ENCODE measurements at places on chromosomes 3 and 15.

GRCh38 chr15:98547741-98548138 is 100.6 kb upstream of the IGF1R start:
- peak; percentile 30 for DNase-seq

DNA sequence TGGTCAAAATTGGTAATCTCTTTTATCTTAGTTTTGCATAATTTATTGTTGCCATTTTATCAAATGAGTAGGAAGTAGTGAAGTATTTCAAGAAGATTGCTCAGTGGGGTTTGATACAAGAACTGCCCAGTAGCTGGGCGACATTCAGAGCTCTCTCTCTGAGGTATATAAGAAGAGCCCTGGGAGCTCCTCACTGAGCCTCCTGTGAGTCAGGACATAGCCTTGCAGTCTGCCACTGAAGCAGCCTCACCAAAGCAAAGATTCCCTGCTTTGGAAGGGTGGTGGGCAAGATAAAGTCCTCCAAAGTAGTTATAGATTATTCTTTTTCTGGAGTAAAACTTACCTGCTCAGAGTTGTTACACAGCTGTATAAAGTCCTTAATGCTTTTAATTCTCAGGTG is 26.1 kb downstream of the SKIL start:
- DNase-seq = peak; percentile 77

GRCh38 chr15:74988007-74988800 is 7.2 kb upstream of the SCAMP5 start:
- DNase-seq = peak; percentile 41

- peak; percentile 50 for DNase-seq
Measured at GRCh38 chr15:66850078-66850991, 148.3 kb downstream of the SMAD6 start.

- no peak for DNase-seq
Measured at GRCh38 chr3:139529662-139530061, 9.9 kb downstream of the RBP1 start.

DNA sequence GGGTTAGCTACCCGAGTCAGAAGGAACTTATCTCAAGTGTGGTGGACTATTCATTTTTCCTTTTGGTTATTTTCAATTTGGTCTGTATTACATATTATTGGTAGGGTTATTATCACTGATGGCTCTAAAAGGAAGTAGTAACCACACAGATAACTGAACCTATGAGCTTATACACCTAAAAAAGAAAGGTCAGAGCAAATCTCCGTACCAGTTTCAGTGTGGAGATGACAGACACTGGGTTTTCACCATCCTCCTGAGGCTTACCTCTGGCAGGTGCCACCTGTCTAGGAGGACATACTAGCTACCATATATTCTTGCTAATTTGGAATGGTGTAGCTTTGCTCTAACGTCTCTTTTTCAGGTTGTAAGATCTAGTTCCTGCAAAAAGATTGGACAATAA is 10.2 kb downstream of the GAP43 start:
- DNase-seq = no peak

Data from GM23248 (cell line).